ENCODE measurements at places on chromosomes 4 and X.
A peak's percentile ranks its signal among the peaks of the same experiment; 100 is the strongest.

DNA sequence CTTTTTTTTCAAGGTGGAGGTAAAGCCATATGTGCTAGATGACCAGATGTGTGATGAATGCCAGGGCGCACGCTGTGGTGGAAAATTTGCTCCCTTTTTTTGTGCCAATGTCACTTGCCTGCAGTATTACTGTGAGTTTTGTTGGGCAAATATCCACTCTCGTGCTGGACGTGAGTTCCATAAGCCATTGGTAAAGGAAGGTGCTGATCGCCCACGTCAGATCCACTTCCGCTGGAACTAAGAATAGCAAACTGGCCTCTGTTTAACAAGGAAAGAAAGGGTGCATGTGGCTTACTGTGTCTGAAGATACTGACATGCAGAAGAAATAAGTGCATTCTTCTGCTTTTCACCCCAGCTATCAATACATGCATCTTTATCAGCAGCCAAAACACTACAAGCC, 63.9 kb downstream of the CPEB2 start:
- no peaks in the 10 kb centered on the region for H3K27me3 ChIP-seq
- H3K4me3 ChIP-seq = no peak overlapping the region
- DNase-seq = no peak
- no peaks in the 10 kb centered on the region for H3K4me1 ChIP-seq

DNA sequence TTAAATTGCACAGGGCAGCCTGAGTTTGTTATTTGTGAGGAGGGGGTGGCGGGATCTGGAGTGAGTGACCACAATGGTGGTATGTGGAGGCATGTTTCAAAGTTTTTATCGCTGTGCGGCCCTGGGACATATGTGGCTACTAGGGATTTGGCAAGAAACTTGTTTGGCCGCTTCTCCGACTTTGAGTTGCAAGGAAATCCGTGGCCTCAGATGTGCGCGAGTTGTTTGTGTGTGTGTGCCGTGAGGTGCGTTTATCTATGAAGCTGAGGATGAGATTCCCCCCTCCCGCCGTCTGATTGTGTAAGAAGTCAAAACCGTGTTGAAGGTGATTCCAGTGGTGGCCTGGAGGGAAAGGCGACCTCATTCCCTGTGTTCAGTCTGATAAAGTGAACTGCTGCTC, 1.4 kb downstream of the JADE3 start:
- H3K36me3 ChIP-seq = no peaks in the 10 kb centered on the region
- DNase-seq = no peak
- H3K27me3 ChIP-seq = no peaks in the 10 kb centered on the region
- H3K4me3 ChIP-seq = peak overlapping the region; percentile 67
- no peak overlapping the region for H3K27ac ChIP-seq
- peaks cover 6% of the 10 kb centered on the region for H3K4me1 ChIP-seq

DNA sequence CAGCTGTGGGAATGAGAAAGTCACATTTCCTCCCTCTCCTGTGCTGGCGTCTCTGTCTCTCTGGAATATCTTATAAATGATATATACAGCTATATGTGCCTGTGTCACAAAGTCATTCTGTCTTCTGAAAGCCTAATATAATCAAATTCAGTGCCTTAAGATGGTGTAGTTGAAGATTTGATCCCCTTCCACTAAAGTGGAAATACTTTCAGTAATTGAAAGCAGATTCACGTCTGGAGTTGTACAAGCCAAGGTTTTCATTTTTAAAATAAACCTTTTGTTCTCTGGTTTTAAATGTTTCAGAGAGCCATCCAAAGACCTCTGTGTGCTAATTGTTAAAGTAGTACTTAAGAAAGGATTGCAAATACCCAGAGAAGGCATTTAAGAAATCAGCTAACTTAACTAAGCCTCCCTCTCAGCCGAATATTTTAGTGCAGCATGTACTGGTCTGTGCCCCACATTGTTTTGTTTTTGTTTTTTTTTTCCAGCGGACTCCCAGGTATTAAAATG, 206.8 kb downstream of the TENM3 start:
- H3K27ac ChIP-seq = peak overlapping the region; percentile 48
- H3K4me1 ChIP-seq = no peaks in the 10 kb centered on the region
- no peak for DNase-seq
- H3K27me3 ChIP-seq = no peaks in the 10 kb centered on the region
- no peaks in the 10 kb centered on the region for H3K36me3 ChIP-seq
- H3K4me3 ChIP-seq = peak overlapping the region; percentile 92

DNA sequence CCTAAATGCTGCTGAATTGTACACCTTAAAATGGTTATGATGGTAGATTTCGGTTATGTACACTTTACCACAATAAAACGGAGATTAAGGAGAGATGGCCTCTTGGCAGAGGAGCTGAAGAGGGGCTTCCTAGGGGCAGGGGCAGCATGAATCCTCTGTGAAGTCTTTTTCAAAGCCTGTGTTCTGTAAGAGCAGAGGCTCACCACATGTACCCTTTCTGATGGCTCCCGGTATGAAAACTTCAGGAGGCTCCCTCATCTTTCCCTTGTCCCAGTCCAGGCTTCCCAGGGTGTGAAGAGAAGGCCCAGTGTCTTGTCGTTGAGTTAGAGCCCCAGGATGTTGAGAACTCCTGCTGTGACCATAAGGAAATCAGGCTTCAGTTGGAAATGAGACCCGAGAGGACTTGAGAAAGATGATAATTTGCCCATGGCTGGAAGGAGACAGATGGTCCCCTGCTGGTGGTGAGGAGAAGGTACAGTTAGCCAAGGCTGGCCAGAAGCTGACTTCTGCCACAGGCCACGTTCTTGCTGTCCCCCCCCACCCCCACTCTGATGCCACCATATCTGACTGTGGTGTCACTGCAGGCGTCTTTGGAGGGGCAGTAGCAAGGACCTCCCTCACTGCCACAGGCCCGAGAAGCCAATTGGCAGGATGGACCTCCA, 31.8 kb upstream of the MTM1 start:
- no peaks in the 10 kb centered on the region for H3K27me3 ChIP-seq
- no peak for DNase-seq
- no peak overlapping the region for H3K4me3 ChIP-seq
- H3K4me1 ChIP-seq = no peaks in the 10 kb centered on the region
- H3K36me3 ChIP-seq = no peaks in the 10 kb centered on the region

DNA sequence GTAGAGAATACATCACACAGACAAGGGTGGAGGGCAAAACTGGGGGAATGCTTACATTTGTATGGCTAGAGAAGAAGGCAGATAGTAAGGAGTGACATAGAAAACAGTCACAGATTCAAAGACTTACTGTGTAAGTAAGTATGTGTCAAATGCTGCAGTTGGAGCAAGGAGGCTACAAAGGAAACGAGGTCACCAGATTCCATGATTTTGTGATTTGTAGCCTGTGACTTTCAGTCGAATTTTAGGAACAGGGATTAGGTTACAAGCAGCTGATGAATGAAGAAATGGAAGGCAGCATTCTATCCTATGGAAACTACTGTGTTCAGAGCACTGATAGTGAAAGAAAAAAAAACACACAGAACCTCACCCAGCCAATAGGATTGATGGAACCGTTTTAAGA, 407.9 kb downstream of the IL15 start:
- H3K4me1 ChIP-seq = peaks cover 6% of the 10 kb centered on the region
- H3K36me3 ChIP-seq = no peaks in the 10 kb centered on the region
- no peak overlapping the region for H3K27ac ChIP-seq
- no peaks in the 10 kb centered on the region for H3K27me3 ChIP-seq

GRCh38 chr4:113276464-113277170, 227.2 kb downstream of the ANK2 start:
- no peaks in the 10 kb centered on the region for H3K27me3 ChIP-seq
- no peak overlapping the region for H3K4me3 ChIP-seq
- H3K27ac ChIP-seq = no peak overlapping the region
- peak; percentile 4 for DNase-seq

GRCh38 chrX:34379891-34380290, 247.8 kb upstream of the FAM47A start:
- H3K27me3 ChIP-seq = no peaks in the 10 kb centered on the region
- H3K36me3 ChIP-seq = no peaks in the 10 kb centered on the region
- no peak overlapping the region for H3K27ac ChIP-seq
- H3K4me3 ChIP-seq = no peak overlapping the region
- H3K4me1 ChIP-seq = peaks cover 3% of the 10 kb centered on the region

- no peak for DNase-seq
- no peaks in the 10 kb centered on the region for H3K27me3 ChIP-seq
- H3K4me1 ChIP-seq = no peaks in the 10 kb centered on the region
- H3K27ac ChIP-seq = no peak overlapping the region
These were observed 18.4 kb upstream of the STK26 start for GRCh38 chrX:132004728-132005127.

DNA sequence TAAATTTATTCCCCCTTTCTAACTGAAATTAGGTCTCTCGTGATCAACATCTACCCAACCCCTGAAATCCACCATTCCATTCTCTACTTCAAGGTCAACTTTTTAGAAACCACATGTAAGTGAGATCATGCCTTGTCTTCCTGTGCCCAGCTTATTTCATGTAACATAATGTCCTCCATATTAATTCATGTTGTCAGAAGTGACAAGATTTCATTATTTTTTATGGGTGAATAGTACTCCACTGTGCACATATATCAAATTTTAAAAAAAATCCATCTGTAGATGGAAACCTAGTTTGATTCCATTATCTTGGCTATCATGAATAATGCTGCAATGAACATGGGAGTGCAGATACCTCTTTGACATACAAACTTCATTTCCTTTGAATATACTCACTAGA, 1.5 kb downstream of the PPID start:
- H3K36me3 ChIP-seq = peaks cover 37% of the 10 kb centered on the region
- H3K27ac ChIP-seq = no peak overlapping the region
- DNase-seq = no peak

GRCh38 chrX:38278682-38279081, 48.6 kb downstream of the RPGR start:
- H3K4me3 ChIP-seq = no peak overlapping the region
- peak; percentile 59 for DNase-seq
- H3K27me3 ChIP-seq = no peaks in the 10 kb centered on the region
- H3K36me3 ChIP-seq = no peaks in the 10 kb centered on the region

- H3K4me1 ChIP-seq = peaks cover 8% of the 10 kb centered on the region
- peaks cover 2% of the 10 kb centered on the region for H3K27me3 ChIP-seq
- no peak for DNase-seq
- no peak overlapping the region for H3K27ac ChIP-seq
These were observed 114.1 kb upstream of the STX18 start for GRCh38 chr4:4655901-4656300.

GRCh38 chr4:122364700-122365404, 14.0 kb upstream of the ADAD1 start:
- DNase-seq = no peak
- no peaks in the 10 kb centered on the region for H3K4me1 ChIP-seq
- no peak overlapping the region for H3K27ac ChIP-seq
- no peaks in the 10 kb centered on the region for H3K27me3 ChIP-seq
- H3K4me3 ChIP-seq = no peak overlapping the region

DNA sequence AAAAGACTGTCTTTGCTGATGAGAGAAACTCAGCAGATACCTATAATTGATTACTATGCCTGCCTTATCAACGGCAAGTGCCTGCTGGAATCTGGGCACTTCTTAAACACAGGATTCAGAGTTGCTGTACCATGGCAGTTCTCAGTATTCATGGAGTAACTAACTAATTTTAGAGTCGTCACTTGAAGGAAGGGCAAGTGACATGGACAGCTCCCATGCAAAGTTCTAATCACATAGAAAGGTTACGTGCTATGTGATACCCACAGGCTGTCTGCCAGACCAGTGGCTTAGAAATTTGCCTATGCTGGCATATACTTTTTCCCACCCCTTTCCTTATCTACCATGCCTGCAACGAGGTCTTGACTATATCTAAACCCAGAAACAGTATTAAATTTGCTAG, 931.1 kb upstream of the TENM3 start:
- no peak for DNase-seq
- H3K27me3 ChIP-seq = no peaks in the 10 kb centered on the region
- H3K4me3 ChIP-seq = no peak overlapping the region

DNA sequence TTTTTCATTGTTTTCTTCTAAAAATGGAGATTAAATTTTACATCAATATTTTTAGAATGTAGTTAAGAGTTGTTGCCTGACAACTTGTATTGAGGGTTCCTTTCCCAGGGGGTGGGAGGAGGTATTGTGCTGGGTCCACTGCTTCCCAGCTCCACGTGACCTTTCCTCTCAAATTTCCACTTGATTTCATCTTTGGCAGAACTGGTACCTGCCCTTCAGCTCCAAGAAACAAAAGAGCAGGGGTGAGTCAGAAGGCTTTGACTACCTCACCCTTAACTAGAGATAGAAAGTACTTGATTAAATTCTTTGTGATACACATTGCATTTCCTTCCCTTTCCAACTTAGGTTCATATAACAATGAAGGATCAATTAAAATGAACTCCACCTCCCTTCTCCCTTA, 19.7 kb downstream of the TRIM2 start:
- no peaks in the 10 kb centered on the region for H3K36me3 ChIP-seq
- no peaks in the 10 kb centered on the region for H3K27me3 ChIP-seq
- peak overlapping the region; percentile 82 for H3K27ac ChIP-seq

DNA sequence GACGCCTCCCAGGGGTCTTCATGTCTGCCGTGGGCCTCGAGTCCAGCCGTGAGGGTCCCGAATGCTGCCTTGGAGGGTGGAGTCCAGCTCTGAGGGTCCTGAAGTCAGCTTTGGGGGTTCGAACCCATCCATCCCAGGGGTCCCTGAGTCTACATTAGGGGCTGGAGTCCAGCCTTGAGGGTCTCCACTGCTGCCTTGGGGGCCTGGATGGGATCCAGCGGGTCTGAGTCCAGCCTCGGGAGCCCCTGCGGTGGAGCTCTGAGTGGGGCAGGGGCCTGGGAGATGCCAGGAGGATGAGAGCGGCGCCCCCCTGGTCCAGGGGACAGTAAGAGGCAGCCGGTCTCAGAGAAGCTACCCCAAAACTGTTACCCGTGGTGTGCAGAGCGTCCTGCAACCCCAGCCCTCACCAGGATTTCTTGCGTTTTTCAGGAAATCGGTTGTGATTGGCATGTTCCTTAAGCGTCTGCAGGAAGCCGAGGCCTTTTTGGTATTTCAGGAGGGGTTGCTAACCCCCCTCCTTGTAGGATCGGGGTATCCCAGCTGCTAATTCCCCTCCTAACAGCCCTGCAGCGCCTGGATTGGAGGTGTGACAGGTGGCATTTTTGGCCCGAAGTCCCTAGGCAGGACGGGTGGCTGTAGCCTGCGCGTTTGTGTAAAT, 1.7 kb upstream of the GTPBP6 start:
- peak overlapping the region; percentile 87 for H3K4me3 ChIP-seq
- peaks cover 9% of the 10 kb centered on the region for H3K4me1 ChIP-seq
- no peak for DNase-seq
- H3K27me3 ChIP-seq = no peaks in the 10 kb centered on the region

- H3K4me3 ChIP-seq = no peak overlapping the region
- no peaks in the 10 kb centered on the region for H3K36me3 ChIP-seq
- peaks cover 5% of the 10 kb centered on the region for H3K4me1 ChIP-seq
- no peaks in the 10 kb centered on the region for H3K27me3 ChIP-seq
- DNase-seq = peak; percentile 79
These were observed 93.4 kb downstream of the REPS2 start for GRCh38 chrX:17039826-17040225.
